Left colon (tissue), 2 donors: ENCODE measurements at places on chromosomes 3 and 15. TPM values are rescaled to one million over a fixed set of nuclear protein-coding genes. Genes with fewer than 3 reads are reported as not detected.

The GOLGA6L9 gene
- total RNA-seq: 3.8 TPM

The TNNC1 gene
- 0.64 TPM for total RNA-seq

The CCR4 gene
- 0.28 TPM for total RNA-seq

The PDCD7 gene
- 14.9 TPM for total RNA-seq

The TOPBP1 gene
- 22.1 TPM for total RNA-seq

The RBP2 gene
- 0.67 TPM for total RNA-seq

The SLC22A14 gene
- total RNA-seq: not detected

The IGSF10 gene
- total RNA-seq: 0.89 TPM

The SLC28A2 gene
- total RNA-seq: 44.9 TPM

The IQCF5 gene
- total RNA-seq: not detected

The SPESP1 gene
- 0.70 TPM for total RNA-seq

The TTC23 gene
- total RNA-seq: 16.0 TPM

The HRG gene
- total RNA-seq: not detected
